ENCODE measurements at places on chromosomes 6 and 20. TPM values are rescaled to one million over a fixed set of nuclear protein-coding genes. Genes with fewer than 3 reads are reported as not detected.

Gene SLC35F1
- total RNA-seq: not detected

Gene CDYL
- total RNA-seq: 26.7 TPM

Gene TREML4
- not detected for total RNA-seq

Gene SLC22A1
- total RNA-seq: not detected

Gene POFUT1
- 37.7 TPM for total RNA-seq

Gene TFAP2D
- total RNA-seq: not detected
